ENCODE measurements at places on chromosomes 4 and X. TPM values are rescaled to one million over a fixed set of nuclear protein-coding genes. Genes with fewer than 3 reads are reported as not detected.
A peak's percentile ranks its signal among the peaks of the same experiment; 100 is the strongest.

MOB1B gene
- 20.4 TPM for total RNA-seq

SPON2 gene
- total RNA-seq = 2.5 TPM

GRCh38 chr4:72208421-72209075 lies 176.7 kb downstream of the NPFFR2 start:
- H3K4me3 ChIP-seq = no peak overlapping the region
- H3K27me3 ChIP-seq = peaks cover 3% of the 10 kb centered on the region
- DNase-seq = no peak
- H3K36me3 ChIP-seq = no peaks in the 10 kb centered on the region
- H3K4me1 ChIP-seq = no peaks in the 10 kb centered on the region
- H3K27ac ChIP-seq = no peak overlapping the region

CSAG1 gene
- total RNA-seq = 0.63 TPM

- no peaks in the 10 kb centered on the region for H3K36me3 ChIP-seq
- H3K27ac ChIP-seq = no peak overlapping the region
- peaks cover 5% of the 10 kb centered on the region for H3K4me1 ChIP-seq
- no peak overlapping the region for H3K4me3 ChIP-seq
- DNase-seq = no peak
Measured at GRCh38 chrX:10926891-10927290, 184.2 kb upstream of the HCCS start.

- no peak for DNase-seq
- peaks cover 36% of the 10 kb centered on the region for H3K36me3 ChIP-seq
- no peaks in the 10 kb centered on the region for H3K27me3 ChIP-seq
Measured at GRCh38 chr4:102792361-102792936, 31.7 kb upstream of the MANBA start.

DNA sequence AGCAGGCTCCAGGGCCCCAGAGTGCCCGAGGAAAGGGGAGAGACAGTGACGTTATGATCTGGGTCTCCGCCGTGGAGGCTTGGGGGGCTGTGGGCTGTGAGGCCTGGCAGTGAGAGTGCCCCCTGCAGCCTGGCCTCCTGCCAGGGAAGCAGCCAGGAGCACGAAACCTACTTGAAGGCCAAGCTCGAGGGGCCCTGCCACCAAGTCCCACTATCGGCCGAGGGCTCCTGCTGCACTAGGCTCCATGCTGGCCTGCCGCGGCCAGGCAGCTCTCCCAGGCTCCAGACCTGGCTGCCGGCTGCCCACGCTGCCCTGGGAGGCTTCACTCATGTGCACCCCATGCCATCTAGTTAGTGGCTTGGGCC lies 18.7 kb downstream of the FLNA start:
- DNase-seq = no peak
- no peaks in the 10 kb centered on the region for H3K4me1 ChIP-seq
- no peak overlapping the region for H3K27ac ChIP-seq
- H3K4me3 ChIP-seq = no peak overlapping the region
- H3K36me3 ChIP-seq = peaks cover 3% of the 10 kb centered on the region

DNA sequence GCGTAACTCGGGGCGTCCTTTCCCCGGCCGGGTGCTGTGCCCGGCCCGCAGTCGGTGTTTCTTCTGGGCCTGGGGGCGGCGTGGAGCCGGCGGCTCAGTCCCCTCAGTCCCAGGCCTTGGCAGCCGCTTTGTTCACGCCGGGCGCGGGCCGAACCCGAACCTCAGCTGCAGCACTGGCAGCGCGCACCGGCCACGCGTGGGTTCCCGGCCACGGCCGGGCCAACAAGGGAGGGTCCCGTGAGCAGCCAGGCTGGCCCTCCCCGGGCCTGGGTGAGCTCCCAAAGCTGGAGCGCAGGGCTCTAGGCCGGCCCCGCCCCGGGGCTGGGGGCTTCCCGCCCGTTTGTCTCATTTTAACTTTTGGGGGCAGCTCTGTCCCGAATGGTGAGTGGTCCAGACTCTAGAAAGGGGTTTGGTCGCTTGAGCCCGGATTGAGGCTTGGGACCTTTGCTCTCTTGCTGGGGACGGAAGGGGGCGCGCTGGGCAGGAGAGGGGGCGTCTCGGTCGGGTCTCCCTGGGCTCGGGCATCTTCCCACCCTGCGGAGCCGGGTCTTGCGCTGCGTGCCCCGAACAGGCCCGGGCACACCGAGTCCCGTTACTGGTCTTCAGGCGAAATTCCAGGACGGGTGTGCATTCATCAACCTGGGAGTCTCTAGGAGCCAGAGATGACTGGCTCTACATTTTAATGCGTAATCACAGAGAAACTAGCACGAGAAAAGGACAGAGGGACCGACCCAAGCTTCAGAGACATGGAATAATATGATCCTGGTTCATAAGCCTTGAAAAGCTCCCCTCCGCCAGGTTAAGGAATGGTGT lies 177.1 kb downstream of the CBR4 start:
- peaks cover 5% of the 10 kb centered on the region for H3K4me1 ChIP-seq
- no peaks in the 10 kb centered on the region for H3K27me3 ChIP-seq
- H3K27ac ChIP-seq = peak overlapping the region; percentile 96
- H3K36me3 ChIP-seq = peaks cover 18% of the 10 kb centered on the region
- peak overlapping the region; percentile 91 for H3K4me3 ChIP-seq

DHX15 gene
- total RNA-seq = 438 TPM

XG gene
- not detected for total RNA-seq

CT45A3 gene
- not detected for total RNA-seq

DNA sequence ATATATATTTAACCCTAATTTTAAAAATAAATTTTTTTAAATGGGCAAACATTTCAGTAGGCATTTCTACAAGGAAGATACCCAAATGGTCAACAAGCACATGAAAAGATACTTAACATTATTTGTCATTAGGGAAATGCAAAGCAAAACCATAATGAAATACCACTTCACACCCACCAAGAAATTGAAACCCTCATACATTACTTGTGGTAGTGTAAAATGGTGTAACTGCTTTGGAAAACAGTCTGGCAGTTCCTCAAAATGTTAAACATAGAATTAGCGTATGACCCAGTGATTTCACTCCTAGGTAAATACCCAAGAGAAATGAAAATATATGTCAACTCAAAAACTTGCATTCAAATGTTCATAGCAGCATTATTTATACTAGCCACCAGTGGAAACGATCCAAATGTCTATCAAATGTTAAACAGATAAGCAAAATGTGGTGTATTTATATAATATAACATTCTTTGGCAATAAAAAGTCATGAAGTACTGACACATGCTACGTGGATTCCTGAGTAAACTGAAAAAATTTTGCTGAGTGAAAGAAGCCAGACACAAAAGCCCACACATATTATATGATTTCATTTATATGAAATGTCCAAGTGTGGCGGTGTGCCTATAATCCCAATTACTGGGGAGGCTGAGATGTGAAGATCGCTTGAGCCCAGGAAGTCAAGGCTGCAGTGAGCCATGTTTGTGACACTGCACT lies 16.6 kb downstream of the TRIM2 start:
- H3K4me1 ChIP-seq = no peaks in the 10 kb centered on the region
- H3K4me3 ChIP-seq = no peak overlapping the region
- no peaks in the 10 kb centered on the region for H3K27me3 ChIP-seq

DNA sequence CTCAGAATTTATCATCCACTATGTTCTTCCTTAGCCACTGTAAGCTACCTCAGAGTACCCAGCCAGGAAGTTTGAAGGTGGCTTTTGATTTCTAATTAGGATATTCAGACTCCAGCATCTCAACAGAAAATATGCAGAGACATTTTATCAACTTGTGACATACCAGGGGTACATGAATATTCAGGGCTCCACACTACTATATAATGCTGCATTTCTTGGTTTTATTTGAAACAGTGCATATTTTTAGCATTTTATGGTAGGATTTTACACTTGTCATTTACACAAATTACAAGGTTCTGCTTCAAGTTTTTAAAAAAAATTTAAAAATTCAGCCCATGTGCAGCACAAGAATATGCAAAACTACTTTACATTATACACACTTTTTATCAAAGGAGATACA lies 124.7 kb downstream of the UBE2K start:
- H3K36me3 ChIP-seq = peaks cover 21% of the 10 kb centered on the region
- DNase-seq = no peak
- H3K4me3 ChIP-seq = no peak overlapping the region
- no peaks in the 10 kb centered on the region for H3K27me3 ChIP-seq
- no peak overlapping the region for H3K27ac ChIP-seq
- no peaks in the 10 kb centered on the region for H3K4me1 ChIP-seq

DNA sequence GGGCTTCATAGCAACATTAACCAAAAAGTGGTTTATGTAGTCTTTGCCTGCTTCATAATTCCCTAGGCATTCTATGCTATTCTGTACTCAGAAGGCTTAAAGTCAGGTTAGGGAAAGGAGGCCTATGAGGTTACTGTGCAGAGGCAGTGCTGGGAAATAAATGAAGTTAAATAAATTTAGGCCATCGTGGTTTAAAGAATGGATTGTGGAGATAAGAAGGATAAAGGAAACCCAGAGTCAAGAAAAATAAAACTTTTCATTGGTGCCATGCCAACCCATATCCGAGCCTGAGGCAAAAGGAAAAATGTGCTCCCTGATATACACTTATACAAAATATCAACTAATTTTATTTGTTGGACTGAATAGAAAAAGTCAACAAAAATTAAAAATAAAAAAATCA lies 70.2 kb downstream of the AR start:
- peak overlapping the region; percentile 75 for H3K27ac ChIP-seq
- no peaks in the 10 kb centered on the region for H3K27me3 ChIP-seq
- DNase-seq = no peak

C1GALT1C1 gene
- 22.9 TPM for total RNA-seq

CT55 gene
- 0.08 TPM for total RNA-seq

LCORL gene
- 17.1 TPM for total RNA-seq

DNA sequence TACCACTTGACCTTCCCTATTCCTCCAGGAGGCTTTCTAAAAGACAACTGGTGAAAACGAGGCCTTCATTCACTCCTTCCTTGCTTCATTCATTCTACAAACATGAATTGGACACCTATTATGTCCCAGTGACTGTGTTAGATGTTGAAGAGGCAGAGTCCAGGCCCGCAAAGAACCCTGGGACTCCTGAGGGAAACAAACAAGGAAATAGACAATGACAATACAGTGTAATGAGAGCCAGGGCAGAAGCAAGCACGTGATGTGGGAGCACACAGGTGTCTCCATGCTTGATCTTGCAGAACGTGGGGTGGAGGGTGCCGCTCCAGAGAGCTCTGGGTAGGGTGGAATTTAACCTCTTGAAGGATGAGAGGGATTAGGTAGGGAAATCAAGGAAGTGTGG lies 137.6 kb upstream of the KLF3 start:
- no peak overlapping the region for H3K27ac ChIP-seq
- H3K4me1 ChIP-seq = no peaks in the 10 kb centered on the region
- no peaks in the 10 kb centered on the region for H3K27me3 ChIP-seq
- no peak for DNase-seq
- H3K36me3 ChIP-seq = no peaks in the 10 kb centered on the region

SOD3 gene
- total RNA-seq = not detected

- H3K4me1 ChIP-seq = peaks cover 14% of the 10 kb centered on the region
- no peaks in the 10 kb centered on the region for H3K36me3 ChIP-seq
- H3K27ac ChIP-seq = no peak overlapping the region
- no peaks in the 10 kb centered on the region for H3K27me3 ChIP-seq
- H3K4me3 ChIP-seq = no peak overlapping the region
- no peak for DNase-seq
Measured at GRCh38 chr4:148015468-148015867, 283.6 kb downstream of the ARHGAP10 start.

DNA sequence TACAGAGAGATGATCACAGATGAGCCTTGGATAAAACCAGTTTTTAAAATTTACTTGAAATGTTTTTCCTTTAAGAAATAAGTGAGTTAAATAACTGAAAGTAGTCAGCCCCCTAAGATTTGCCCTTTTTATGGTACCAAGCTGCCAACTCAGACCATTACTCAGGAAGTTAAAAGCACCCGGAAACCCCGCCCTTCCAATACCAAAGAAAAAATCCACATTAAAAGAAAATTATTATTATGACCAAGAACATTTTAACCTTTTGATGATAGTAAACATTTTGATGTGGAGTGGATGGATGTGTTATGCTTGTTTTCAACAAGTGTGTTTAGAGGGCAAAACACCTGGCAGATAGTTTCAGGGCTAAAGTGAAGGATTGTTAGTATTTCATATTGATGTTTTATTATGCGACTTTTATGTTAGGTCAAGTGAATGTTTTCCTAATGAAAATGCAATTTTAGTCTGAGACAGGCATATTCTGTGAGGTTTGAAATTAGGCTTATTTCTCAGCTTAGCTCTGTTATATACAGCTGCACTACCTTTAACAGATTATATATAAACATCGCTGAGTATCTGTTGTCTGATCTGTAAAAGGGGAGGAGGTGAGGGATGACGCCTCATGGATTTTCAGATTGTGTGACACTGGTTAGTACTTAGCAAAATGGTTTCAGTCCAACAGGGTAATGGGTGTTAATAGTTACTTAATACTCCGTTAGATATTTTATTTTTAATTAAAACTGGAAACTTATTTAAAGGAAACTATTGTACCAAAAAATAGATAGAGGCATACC lies 89.0 kb downstream of the KDM6A start:
- H3K4me3 ChIP-seq = no peak overlapping the region
- H3K27ac ChIP-seq = no peak overlapping the region
- H3K27me3 ChIP-seq = no peaks in the 10 kb centered on the region
- no peaks in the 10 kb centered on the region for H3K4me1 ChIP-seq
- H3K36me3 ChIP-seq = no peaks in the 10 kb centered on the region
- DNase-seq = no peak

ODAM gene
- not detected for total RNA-seq

LUZP4 gene
- not detected for total RNA-seq

MMGT1 gene
- 24.2 TPM for total RNA-seq

- no peak overlapping the region for H3K27ac ChIP-seq
- DNase-seq = no peak
- H3K36me3 ChIP-seq = no peaks in the 10 kb centered on the region
- no peaks in the 10 kb centered on the region for H3K27me3 ChIP-seq
Measured at GRCh38 chr4:87835197-87835596, 2.4 kb downstream of the MEPE start.

FRMD7 gene
- total RNA-seq = not detected

IL1RAPL1 gene
- not detected for total RNA-seq

GRCh38 chr4:8610858-8611616 lies 18.5 kb downstream of the CPZ start:
- H3K27ac ChIP-seq = no peak overlapping the region
- no peak for DNase-seq
- H3K4me1 ChIP-seq = no peaks in the 10 kb centered on the region
- peaks cover 81% of the 10 kb centered on the region for H3K36me3 ChIP-seq

KDR gene
- total RNA-seq = 0.38 TPM

GRCh38 chrX:66074920-66075879 lies 35.3 kb upstream of the VSIG4 start:
- no peaks in the 10 kb centered on the region for H3K27me3 ChIP-seq
- H3K4me3 ChIP-seq = no peak overlapping the region
- no peaks in the 10 kb centered on the region for H3K4me1 ChIP-seq
- no peak overlapping the region for H3K27ac ChIP-seq

SCLT1 gene
- 23.2 TPM for total RNA-seq

GRCh38 chr4:139814323-139815015 lies 148.8 kb downstream of the MGST2 start:
- no peak overlapping the region for H3K4me3 ChIP-seq
- H3K27me3 ChIP-seq = no peaks in the 10 kb centered on the region
- H3K27ac ChIP-seq = no peak overlapping the region
- no peaks in the 10 kb centered on the region for H3K36me3 ChIP-seq
- DNase-seq = peak; percentile 33
